ENCODE measurements at places on chromosomes 13 and 19.

GRCh38 chr19:55376241-55376933, at the start of gene TMEM190:
Gene TMEM190, plus strand, starts transcription at chr19:55376826. Its CDS starts 28 bp downstream, at chr19:55376854.
- DNase-seq = peak; percentile 43

- no peak for DNase-seq
Measured at GRCh38 chr19:5292822-5293611, 47.6 kb downstream of the PTPRS start.

- no peak for DNase-seq
Measured at GRCh38 chr19:32234663-32235217, 110.7 kb upstream of the ZNF507 start.

GRCh38 chr13:91639330-91639729, 240.9 kb downstream of the GPC5 start:
- DNase-seq = no peak

GRCh38 chr13:110706570-110707372, 855 bp upstream of the CARS2 start:
- DNase-seq = no peak

DNA sequence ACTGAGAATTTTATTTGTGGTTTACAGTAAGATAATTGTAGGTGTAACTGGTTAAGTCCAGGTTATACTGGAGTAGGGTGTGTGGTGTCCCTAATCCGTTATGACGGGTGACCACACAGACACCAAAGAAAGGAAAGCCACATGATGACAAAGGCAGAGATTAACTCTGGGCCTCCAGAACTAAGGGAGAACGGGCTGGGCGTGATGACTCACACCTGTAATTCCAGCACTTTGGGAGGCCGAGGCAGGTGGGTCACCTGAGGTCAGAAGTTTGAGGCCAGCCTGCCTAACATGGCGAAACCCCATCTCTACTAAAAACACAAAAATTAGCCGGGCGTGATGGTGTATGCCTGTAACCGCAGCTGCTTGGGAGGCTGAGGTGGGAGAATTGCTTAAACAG, 10.2 kb upstream of the FUT2 start:
- DNase-seq = no peak

- DNase-seq = no peak
Measured at GRCh38 chr19:6821639-6822310, 49.3 kb downstream of the VAV1 start.

DNA sequence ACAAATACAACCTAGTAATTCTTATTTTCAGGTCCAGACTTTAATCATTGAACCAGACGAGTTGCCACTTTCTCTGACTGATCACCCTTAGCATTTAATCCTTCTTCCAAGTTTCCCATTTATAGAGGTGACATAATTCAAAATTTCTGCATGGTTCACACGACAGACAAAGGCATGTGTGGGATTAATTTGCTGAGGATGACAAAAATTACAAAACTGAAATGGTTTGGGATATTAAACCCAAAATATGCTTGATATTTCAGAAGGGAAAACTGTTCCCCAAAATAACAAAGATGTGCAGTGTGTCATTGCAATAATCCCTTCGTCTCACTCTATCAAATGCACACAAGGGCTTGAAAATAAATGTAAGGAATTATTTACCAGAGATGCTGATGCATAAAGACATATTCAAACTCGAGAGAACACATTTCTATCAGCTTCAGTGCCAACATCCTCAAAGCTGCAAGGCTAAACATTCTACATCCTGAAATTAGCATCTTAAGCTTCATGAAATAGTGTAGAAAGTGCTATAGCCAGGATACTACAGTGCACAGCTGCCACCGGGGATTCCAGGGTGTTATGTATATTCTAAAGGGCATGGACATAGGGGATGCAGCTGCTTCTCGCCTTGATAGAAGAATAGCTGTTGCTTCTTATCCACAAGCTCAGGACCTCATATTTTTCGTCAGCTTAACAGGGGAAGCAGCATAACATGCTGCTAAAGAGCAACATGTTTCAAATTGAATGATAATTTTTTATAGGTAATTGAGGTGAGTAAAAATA, 198.7 kb upstream of the SLITRK1 start:
- DNase-seq = no peak

- DNase-seq = peak; percentile 80
Measured at GRCh38 chr19:18292810-18293641, 11.6 kb upstream of the JUND start.

- no peak for DNase-seq
Measured at GRCh38 chr13:52002361-52002760, 8.9 kb downstream of the ATP7B start.

DNA sequence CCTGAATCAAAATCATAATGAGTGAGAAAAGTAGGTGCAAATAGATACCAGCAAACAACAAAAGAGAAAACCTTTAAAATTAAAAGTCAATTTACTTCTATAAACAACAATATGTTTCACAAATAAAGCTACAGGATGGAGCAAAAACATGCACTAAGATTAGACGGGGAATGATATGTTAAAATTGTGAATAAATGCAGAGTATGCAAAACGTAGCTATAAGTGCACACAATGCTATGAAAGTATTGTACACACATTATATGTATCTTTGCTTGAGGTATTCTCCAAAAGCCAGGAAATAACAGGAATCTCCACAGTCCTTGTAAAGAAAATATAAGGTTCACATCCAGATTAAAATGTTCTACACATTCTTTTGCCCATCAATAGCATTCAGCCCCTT, 523.9 kb downstream of the EFNB2 start:
- DNase-seq = no peak

DNA sequence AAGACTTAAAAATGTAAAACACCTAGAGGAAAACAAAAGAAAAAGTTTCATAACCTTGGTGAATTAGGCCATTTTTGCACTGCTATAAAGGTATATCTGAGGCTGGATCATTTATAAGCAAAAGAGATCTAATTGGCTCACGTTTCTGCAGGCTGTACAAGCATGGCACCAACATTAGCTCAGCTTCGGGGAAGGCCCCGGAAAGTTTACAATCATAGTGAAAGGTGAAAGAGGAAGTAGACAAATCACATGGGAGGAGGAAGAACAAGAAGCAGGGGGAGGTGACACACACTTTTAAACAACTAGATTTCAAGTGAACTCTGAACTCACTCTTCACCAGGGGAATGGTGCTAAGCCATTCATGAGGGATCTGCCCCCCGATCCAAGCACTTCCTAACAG, 1358.5 kb upstream of the PCDH9 start:
- no peak for DNase-seq

DNA sequence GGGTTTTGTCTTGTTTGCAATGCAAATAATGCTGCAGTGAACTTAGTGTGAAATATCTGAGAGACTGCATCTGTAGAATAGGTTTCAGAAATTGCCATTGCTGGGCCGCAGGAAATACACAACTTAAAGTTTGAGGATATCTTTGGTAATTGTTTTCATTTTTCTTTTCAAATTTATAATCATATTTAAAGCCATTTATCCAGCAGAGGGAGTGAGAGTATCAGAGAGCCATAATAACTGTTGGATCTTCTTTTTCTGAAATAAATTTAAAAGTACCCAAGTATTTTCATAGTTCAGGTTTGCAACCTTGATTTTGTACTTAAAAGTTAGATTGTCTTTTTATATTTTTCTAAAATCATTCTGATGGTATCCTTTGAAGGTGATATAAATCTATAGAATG, 99.4 kb downstream of the ZMYM2 start:
- no peak for DNase-seq

DNA sequence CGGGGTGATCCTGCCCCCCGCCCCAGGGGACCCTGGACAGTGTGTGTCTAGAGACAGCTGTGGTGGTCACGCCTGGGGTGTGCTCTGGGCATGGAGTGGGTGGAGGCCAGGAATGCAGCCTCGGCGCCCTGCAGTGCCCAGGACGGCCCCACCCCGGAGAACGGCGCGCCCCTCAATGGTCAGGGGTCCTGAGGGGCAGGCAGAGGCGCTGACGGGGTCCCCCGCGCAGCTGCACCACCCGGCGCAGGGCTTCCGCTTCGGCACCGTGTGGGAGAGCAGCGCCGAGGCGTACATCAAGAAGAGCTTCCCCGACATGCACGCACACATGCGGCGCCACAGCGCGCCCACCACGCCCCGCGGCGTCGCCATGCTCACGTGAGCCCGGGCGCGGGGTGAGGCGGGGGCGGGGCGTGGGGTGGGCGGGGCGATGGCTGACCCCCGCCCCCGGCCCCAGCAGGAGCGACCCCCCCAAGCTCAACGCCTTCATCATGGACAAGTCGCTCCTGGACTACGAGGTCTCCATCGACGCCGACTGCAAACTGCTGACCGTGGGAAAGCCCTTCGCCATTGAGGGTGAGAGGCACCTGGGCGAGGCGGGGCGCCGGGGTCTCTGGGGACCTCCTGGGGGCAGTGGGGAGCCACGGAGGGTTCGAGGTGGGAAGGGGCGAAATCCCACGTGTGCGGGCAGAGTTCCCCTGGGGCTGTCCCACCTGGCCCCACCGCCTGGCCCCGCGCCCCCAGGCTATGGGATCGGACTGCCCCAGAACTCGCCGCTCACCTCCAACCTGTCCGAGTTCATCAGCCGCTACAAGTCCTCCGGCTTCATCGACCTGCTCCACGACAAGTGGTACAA, 7.4 kb downstream of the GRIN3B start:
- no peak for DNase-seq

GRCh38 chr13:109355875-109356434, 430.4 kb downstream of the IRS2 start:
- DNase-seq = no peak

DNA sequence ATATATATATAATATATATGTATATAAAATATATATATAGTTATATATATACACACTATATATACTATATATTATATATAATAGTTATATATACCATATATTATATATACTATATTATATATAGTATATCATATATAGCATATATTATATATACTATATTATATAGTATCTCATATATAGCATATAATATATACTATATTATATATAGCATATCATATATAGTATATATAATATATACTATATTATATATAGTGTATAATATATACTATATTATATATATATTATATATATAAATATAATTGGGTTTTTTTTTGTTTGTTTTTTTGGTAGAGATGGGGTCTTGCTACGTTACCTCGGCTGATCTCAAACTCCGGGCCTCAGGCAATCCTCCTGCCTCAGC, 11.6 kb upstream of the HNRNPL start:
- no peak for DNase-seq

GRCh38 chr13:96662036-96662435, 332.2 kb downstream of the OXGR1 start:
- no peak for DNase-seq

- no peak for DNase-seq
Measured at GRCh38 chr13:99997702-99998214, 16.2 kb downstream of the ZIC2 start.

DNA sequence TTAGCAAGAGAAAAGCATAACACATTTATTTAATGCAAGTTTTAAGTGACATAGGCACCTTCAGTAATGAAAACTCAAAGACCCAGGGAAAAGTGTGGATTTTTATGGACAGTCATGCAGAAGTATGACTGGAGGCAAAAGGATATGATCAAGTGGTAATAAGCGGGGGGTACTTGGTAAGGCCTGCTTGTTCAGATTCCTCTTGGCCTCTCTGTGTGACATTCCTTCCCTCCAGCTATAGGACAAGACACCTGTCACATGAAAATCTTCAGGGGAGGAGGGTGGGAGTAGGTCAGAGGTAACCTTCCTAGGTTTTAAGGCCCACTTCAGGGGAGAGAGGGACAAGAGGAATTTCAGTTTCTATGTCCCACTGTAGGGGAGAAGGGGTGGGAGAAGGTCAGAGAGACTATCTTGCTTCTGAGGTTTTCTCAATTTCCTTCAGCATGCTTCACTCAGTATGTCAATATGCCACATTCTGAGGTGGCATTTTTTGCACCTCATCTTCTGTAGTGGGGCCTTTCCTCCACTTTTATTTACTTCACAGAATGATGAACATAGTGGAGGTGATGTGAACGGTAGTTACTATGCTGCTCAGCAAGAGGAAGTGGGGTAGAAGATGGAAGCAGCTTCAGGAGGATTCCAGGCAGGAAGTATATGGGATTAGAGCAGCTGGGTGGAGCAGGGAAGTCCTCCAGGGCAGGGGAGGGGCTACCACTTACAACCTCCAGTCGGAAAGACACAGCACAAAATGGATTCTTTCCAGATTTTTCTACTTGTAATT, 73.2 kb upstream of the RFC3 start:
- DNase-seq = no peak

- DNase-seq = no peak
Measured at GRCh38 chr13:42485272-42485671, 88.7 kb upstream of the TNFSF11 start.

DNA sequence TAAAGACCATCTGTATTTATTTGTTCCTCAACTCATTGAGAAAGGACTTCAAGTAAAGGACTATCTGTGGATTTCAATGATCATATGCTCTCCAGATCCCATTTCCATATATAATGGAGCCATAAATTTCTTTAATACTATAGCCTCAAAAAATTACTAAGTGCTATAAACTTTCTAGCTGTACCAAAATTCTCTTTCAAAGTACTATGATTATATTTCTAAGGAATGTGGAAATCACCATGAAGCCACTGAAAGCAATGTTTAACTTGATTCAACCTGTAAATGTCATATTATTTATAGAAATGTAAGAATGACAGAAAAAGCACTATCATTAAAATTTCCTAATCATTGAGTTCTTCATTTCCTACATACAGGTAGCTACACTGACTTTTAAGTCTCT, 20.7 kb downstream of the TBC1D4 start:
- DNase-seq = no peak

DNA sequence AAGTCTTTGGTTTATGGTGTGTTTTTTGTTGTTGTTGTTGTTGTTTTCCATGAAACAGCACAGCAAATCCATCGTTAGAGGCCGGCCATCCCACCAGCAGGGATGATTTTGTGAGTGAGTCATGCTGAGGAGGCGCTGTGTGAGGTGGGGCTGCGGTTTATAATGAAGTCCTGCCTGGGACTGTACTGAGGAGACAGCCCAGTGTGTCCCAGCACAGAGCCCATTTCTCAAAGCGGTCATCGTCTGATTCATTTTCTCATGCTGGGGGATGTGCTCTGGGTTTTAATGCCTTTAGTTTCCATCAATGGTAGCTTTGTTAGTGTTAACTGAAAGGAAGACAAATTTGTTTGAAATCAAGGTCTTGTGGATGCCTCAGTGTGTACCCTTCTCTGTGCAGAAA, 129.3 kb upstream of the SERP2 start:
- no peak for DNase-seq

DNA sequence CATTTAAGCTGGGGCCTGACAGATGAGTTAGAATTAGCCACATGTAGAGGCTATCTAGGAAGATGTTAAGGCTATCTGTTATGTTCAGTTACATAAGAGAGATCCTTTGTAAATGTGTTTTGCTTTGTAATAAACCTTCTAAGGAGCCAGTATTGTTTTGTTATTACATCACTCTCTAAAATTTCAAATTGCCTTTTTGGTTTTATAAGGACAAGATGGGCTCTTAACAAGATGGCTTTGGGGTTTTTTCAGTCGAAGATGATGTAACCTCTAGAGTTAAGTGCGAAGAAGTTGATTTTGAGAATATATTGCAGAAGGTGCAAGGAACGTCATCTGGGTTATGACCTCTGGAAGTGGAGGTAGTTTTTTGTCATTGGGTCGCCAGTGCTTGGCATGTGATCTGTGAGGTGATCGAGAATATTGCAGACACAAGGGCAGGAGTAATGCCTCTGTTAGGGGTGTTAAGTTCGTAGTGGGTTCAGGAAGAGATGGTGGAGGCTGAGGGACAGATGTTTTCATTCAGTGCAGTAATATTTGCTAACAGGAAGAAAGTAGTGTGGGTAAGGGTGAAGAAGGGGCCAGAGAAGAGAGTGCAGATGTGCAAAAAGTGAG, 12.7 kb downstream of the LSM14A start:
- no peak for DNase-seq
